Brain microvascular endothelial cell (primary cell): ENCODE measurements at places on chromosomes 5 and 9.
A peak's percentile ranks its signal among the peaks of the same experiment; 100 is the strongest.

DNA sequence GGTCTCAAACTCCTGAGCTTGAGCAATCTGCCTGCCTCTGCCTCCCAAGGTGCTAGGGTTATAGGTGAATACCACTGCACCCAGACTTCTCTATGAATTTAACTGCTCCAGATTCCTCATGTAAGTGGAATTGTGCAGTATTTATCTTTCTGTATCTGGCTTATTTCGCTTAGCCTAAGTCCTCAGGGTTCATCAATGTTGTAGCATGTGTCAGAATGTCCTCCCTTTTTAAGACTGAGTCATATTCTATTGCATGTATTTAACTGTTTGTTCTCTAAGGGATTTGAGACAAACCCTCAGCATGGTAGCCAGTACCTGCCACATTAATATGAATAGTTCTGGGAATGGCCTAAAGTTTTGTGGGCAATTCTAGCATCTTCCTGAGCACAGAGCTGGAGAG, 53.9 kb upstream of the TUT7 start:
- DNase-seq = no peak

DNA sequence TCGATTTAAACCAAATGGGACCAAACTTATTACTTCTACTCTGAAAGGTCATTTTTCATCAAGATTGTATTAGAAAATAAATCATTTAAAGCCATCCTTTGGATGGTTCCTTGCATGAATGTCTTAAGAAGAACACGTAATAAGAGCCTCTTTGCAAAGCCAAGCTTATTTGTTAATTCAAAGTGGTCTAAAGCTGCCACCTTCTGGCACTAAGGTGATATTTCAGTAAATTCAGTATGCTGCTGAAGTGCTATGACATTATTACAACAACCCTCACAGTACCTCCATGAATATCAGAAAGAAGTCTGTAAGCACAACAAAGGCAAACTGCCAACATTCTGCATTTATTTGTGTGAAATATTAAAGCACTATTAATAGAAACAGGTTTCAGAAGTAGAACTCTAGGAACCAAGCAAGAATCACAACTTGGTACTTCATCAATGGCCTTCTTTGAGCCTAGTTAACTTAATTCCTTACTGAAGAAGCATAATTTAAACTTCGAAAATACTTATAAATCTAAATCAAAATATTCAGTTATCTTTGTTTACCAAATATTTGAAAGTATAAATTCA, 53.1 kb upstream of the TYRP1 start:
- DNase-seq = peak; percentile 34

- DNase-seq = no peak
Measured at GRCh38 chr5:456351-457194, 13.6 kb downstream of the EXOC3 start.

- peak; percentile 85 for DNase-seq
Measured at GRCh38 chr5:65299861-65300260, 181.9 kb downstream of the ADAMTS6 start.

GRCh38 chr9:109908459-109909390, 128.7 kb downstream of the PALM2AKAP2 start:
- peak; percentile 62 for DNase-seq

- no peak for DNase-seq
Measured at GRCh38 chr5:73233461-73234203, 60.6 kb downstream of the TMEM174 start.

- no peak for DNase-seq
Measured at GRCh38 chr5:1497242-1497777, 26.4 kb downstream of the LPCAT1 start.

DNA sequence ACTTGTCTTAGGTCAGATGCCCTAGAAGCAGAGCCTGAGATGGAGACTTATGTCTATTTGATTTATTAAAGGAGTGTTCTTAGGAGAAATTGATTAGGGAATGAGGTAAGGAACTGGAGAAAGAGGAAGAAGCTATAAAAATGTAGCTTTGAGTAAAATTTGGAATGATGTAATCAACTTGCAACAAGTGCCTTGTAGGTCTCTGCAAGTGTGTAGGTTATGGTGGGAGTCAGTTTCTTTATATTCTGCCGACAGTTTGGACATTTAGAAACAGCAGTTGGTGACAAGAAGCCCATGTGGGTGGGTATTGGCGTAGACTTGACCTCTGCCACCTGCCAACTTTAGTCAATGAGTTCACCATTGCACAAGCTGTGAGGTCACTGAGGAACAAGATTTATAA, 986.5 kb downstream of the CDH18 start:
- no peak for DNase-seq

DNA sequence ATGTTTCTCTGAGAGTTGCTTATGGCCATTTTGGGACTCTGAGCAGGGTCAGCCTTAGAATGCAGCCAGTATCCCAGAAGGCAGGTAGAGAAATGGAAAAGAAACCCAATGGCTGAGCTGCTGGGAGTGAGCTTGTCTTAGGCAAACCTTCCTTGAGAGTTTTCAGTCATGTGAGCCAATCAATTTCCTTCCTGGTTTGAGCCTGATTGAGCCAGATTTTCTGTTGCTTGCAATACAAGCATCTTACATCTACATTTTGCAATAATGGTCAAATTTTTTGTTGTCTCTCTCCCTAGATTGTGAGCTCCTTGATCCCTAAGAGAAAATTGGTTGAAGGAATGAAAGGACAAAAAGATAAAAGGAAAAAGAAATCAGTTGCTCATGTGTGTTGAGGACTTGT, 155.3 kb downstream of the SNX18 start:
- no peak for DNase-seq
